ENCODE measurements at places on chromosomes 16 and 17. TPM values are rescaled to one million over a fixed set of nuclear protein-coding genes. Genes with fewer than 3 reads are reported as not detected.

DNA sequence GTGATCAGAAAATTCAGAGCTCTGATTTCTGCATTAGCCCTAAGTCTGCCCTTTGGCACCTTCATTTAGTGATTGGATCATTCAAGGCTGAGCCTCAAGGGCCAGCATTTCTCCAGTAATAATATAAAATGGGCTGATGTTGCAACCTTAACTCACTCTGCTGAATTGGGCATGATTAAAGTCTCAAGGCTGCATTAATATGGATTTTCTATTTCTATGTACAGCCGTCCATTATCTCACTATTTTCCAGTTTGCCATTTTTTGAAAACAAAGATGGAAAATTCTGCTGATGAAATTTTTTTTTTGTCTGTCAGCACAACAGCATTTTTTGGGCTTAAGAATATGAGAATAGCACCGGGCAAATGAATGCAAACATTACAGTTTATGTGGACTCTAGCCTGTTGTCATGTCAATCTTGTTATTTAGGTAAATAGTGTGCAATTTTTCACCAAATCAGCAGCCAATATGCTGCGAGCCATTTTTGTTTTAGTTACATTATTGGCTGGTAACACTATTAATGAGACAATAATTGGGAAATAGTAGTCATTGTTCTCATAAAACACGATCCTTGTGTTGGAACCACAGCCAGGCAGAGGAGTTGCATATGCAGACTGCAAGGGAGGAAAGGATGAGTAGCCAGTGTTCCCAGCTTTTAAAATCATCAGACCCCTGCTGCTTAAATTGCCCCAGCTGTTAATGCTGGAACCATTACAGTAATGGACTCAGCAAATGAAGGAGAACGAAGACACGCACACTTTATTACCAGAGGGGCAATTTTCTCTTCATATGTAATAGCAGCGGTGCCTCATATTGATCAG lies 10.5 kb downstream of the FTO start:
- DNase-seq, result no peak

DNA sequence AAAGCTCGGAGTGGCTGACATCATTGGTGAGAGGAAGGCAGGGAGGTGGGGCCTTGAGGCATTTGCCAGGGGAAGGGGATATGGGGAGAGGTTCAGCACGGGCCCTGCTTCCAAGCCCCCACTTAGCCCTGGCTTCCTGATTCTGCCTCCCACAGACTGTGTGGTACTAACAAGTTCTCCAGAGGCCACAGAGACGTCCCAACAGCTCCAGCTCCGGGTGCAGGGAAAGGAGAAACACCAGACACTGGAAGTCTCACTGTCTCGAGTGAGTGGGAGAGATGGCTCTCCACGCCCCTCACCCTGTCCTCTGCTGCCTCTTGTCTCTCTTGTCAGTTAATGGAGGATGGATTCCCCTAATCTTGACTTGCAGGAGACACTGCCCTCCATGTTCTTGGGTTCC lies 8.1 kb downstream of the NFATC2IP start:
- no peak for DNase-seq

GRCh38 chr16:52597772-52598483 lies 51.0 kb upstream of the TOX3 start:
- no peak for DNase-seq

DNA sequence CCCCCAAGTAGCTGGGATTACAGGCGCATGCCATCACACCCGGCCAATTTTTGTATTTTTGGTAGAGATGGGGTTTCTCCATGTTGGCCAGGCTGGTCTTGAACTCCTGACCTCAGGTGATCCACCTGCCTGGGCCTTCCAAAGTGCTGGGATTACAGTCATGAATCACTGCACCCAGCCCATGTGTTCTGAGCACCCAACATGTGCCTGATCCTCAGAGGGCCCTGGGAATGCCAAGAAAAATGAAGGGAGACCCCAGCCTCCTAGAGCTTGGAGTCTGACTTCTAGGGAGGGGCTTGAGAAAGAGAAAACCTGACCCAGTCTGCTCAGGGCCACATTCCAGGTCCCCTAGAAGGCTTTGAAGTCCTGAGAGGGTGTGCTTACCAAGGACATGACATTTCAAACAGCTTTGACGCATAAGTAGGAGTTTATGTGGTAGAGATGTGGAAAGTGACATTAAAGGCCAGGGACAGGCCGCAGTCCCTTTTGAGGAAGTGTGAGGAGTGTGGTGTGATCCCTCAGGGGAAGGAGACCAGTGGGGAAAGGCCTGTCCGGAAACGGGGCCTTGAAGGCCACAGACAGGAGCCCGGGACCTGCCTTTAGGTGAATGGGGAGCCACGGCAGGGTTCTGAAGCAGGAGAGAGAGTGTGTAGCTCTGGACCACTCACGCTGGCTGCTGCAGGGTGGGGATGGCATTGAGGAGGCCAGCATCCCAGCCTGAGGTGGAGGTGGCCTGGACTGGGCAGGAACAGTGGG lies 1.1 kb upstream of the CCL22 start:
- DNase-seq, result no peak

- no peak for DNase-seq
Observed at GRCh38 chr17:68004201-68004600, 7.9 kb upstream of the C17orf58 start.

GRCh38 chr16:14280541-14280940 lies 209.4 kb downstream of the MRTFB start:
- no peak for DNase-seq

DNA sequence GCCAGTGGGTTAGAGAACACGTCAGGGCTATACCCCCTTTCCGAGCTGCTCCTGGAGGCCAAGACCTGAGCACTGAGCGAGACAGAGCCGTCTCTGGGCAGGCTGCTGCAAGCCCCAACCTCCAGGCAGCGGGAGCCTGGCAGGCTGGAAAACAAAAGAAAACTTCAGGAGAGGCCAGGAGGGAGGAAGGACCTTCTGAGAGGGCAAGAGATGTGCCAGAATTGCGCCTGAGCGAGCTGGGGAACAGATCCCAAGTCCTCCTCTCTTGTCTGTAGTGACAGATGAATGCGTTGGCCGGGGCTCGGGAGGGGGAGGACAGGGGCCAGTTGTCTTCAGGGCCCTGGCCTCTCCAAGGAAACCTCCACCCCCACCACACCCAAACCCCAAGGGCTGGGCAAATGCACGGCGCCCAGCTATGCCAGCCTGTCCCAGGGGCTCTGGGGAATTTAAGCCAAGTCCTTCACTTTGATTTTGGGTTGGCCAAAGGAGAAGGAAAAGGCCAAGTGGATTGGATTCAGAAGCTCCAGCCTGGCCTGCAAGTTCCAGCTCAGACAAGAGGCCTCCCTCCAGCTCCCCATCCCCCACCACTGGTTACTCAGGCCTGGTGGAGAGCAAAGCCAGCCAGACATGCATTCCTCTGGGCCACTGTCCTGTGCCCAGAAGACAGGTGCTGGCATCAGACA lies 18.1 kb downstream of the SDK2 start:
- DNase-seq, result no peak

DNA sequence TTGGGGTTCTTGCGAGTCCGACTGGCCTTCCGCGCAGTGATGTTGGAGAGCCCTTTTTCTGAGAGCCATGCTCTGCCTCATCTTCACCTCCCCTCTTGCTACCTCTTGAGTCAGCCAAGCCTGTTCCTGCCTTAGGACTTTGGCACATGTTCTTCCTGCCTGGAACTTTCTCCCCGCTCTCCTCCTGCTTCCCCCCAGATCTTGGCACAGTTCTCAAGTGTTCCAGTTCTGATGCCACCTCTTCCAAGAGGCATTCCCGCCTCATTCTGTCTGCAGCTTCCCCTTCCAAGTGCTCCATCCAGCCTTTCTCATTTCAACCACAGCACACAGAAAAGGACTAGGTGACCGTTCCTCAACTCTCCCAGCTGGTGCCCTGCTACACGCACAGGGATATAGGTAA lies 7.7 kb downstream of the AKAP1 start:
- no peak for DNase-seq

GRCh38 chr17:51860954-51861561 lies 297.5 kb downstream of the CA10 start:
- DNase-seq, result peak; percentile 50

Gene TBC1D26
- 0.18 TPM for polyA plus RNA-seq

Gene NLGN2
- 17.6 TPM for polyA plus RNA-seq

Gene KRTAP1-1
- not detected for polyA plus RNA-seq

All from A549 (cell line).